GM23338 (cell line): ENCODE measurements at places on chromosomes 12 and 14.

DNA sequence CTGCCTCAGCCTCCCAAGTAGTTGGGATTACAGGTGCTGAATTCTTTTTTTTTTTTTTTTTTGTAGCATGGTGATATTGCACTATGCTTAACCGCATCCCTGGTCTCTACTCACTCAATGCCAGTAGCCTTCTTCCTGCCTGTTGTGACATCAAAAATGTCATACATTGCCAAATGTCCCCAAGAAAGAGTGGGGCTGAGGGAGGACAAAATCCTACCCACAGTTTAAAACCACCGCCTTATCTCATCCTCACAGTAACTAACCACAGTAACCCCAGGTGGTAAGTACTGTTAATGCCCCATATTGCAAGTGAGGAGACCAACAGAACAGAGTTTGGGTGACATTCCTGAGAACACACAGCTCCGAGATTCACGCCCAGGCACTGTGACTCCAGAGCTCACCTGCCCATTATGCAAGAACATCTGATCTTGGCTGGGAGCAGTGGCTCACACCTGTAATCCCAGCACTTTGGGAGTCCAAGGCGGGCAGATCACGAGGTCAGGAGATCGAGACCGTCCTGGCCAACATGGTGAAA lies 19.6 kb downstream of the MORN3 start:
- no peaks in the 10 kb centered on the region for H3K36me3 ChIP-seq
- no peaks in the 10 kb centered on the region for H3K27me3 ChIP-seq

DNA sequence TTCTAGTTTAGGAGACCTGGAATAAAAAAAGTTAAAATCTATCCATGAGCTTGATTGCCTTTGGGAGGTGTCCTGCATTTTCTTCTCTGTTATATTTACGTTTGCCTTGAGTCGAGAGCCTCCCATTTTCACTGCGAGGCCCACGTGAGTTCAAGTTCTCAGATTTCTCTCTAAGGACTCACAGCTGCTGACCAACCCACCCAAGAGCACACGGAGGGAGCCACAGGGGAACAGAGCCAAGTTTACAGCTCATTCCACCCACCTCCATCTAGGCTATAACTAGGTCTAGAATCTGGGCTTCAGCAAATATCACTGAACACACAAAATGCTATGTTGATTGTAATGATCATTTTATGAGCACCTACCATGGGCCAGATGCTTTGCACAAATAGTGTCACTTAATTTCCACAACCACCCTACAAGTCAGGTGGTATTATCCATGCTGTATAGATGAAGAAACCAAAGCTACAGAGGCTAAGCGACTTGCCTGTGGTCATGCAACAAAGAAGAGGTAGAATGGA lies 16.7 kb downstream of the ALDH1L2 start:
- H3K27me3 ChIP-seq = no peaks in the 10 kb centered on the region
- H3K4me1 ChIP-seq = no peaks in the 10 kb centered on the region
- H3K36me3 ChIP-seq = no peaks in the 10 kb centered on the region; the same call in 1 of the 2 replicates
- no peak for DNase-seq
- no peak overlapping the region for H3K27ac ChIP-seq

- no peak overlapping the region for H3K27ac ChIP-seq
- H3K27me3 ChIP-seq = no peaks in the 10 kb centered on the region
- no peak overlapping the region for H3K4me3 ChIP-seq
- DNase-seq = no peak
- peaks cover 6% of the 10 kb centered on the region; the same call in 1 of the 2 replicates for H3K36me3 ChIP-seq
These were observed 65.3 kb downstream of the IPO8 start for GRCh38 chr12:30630076-30630978.

GRCh38 chr12:119642986-119643385 lies 24.9 kb upstream of the PRKAB1 start:
- no peaks in the 10 kb centered on the region for H3K27me3 ChIP-seq
- no peak overlapping the region for H3K4me3 ChIP-seq
- H3K36me3 ChIP-seq = no peaks in the 10 kb centered on the region
- H3K27ac ChIP-seq = no peak overlapping the region
- no peaks in the 10 kb centered on the region for H3K4me1 ChIP-seq

GRCh38 chr14:56352999-56353398 lies 226.6 kb upstream of the TMEM260 start:
- H3K27ac ChIP-seq = no peak overlapping the region
- no peaks in the 10 kb centered on the region for H3K36me3 ChIP-seq
- DNase-seq = no peak
- no peaks in the 10 kb centered on the region for H3K4me1 ChIP-seq
- no peaks in the 10 kb centered on the region for H3K27me3 ChIP-seq

GRCh38 chr14:49768301-49769121 lies 558 bp downstream of the KLHDC2 start:
- H3K27ac ChIP-seq = peak overlapping the region; percentile 99
- DNase-seq = peak; percentile 67
- peaks cover 17% of the 10 kb centered on the region for H3K4me1 ChIP-seq
- no peaks in the 10 kb centered on the region for H3K36me3 ChIP-seq
- peak overlapping the region; percentile 99 for H3K4me3 ChIP-seq

- no peaks in the 10 kb centered on the region for H3K27me3 ChIP-seq
- no peak for DNase-seq
- H3K4me1 ChIP-seq = peaks cover 11% of the 10 kb centered on the region
- H3K4me3 ChIP-seq = no peak overlapping the region
These were observed 837.2 kb upstream of the FBXO33 start for GRCh38 chr14:40269436-40269835.

GRCh38 chr14:60254176-60254575 lies 5.2 kb downstream of the PPM1A start:
- H3K4me3 ChIP-seq = no peak overlapping the region
- 0 out of 2 replicates have a peak overlapping the region, but pooled peaks have one; percentile 0 for H3K27ac ChIP-seq
- no peaks in the 10 kb centered on the region for H3K36me3 ChIP-seq
- peaks cover 37% of the 10 kb centered on the region for H3K4me1 ChIP-seq
- no peak for DNase-seq

GRCh38 chr12:97456571-97457188 lies 5.9 kb upstream of the RMST start:
- no peak overlapping the region for H3K4me3 ChIP-seq
- peak; percentile 35 for DNase-seq
- H3K27me3 ChIP-seq = no peaks in the 10 kb centered on the region
- H3K27ac ChIP-seq = no peak overlapping the region

DNA sequence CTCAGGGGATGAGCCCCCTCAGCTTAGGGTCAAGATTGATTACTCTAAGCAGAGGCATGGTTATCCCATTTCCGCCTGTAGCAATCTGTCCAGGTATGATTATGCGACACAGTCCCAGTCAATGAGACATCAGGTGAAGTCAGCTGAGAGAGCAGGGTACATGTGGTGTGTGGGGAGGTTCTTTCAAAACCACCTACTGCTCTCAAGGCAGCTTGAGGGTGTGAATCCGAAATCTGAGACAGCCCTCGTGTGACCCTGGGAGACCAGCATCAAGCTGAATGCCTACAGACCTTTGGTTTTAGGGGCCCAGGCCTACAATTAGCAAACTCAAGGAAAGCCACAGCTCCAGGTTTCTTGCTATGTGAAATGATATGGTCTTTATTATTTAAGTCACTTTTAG lies 275.7 kb downstream of the ITPR2 start:
- no peak overlapping the region for H3K4me3 ChIP-seq
- H3K4me1 ChIP-seq = no peaks in the 10 kb centered on the region

GRCh38 chr14:68359837-68360552 lies 432.9 kb downstream of the ZFP36L1 start:
- no peaks in the 10 kb centered on the region for H3K27me3 ChIP-seq
- H3K36me3 ChIP-seq = no peaks in the 10 kb centered on the region
- H3K4me1 ChIP-seq = peaks cover 28% of the 10 kb centered on the region
- no peak overlapping the region; the same call in 1 of the 2 replicates for H3K27ac ChIP-seq

- H3K27ac ChIP-seq = no peak overlapping the region
- H3K27me3 ChIP-seq = no peaks in the 10 kb centered on the region
- H3K4me1 ChIP-seq = no peaks in the 10 kb centered on the region
These were observed 172.8 kb upstream of the KITLG start for GRCh38 chr12:88753066-88753465.

DNA sequence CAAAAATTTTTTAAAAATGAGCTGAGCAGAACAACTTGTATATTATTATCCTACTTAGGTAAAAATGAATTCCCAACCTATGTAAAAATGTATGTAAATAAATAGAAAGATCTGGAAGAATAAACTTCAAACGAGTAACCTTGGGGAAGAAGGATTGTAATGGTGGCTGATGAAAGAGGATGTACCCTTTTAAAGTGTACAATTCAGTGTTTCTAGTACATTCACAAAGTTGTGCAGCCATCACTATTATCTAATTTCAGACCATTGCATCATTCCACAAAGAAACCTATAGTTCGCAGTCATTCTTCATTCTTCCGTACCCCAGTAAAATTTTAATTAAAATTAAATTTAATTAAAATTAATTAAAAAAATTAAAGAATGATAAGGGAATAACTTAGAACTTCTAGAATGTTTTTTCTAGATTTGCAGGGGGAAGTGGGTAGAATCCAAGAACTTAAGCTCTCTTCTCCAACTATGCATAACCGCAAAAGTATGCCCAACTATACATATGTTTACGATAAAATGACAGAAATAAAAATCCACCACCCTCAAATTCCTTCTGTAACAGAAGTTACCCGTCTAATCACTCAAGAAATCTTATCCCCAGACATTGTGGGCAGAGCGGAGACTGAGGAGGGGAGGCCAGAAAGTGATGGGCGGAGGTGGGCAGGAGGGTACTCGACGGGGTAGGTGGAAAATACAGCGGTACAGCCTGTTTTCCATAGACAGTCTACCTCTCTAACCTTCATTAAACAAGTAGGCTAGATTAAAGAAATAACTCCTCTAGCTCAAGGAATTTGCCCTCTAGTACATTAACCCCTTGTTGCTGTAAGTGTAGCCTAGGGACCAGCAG lies 921 bp downstream of the DEPDC4 start:
- H3K36me3 ChIP-seq = no peaks in the 10 kb centered on the region
- DNase-seq = no peak
- H3K27ac ChIP-seq = peak overlapping the region; percentile 97
- peak overlapping the region; percentile 84 for H3K4me3 ChIP-seq
- no peaks in the 10 kb centered on the region for H3K27me3 ChIP-seq

DNA sequence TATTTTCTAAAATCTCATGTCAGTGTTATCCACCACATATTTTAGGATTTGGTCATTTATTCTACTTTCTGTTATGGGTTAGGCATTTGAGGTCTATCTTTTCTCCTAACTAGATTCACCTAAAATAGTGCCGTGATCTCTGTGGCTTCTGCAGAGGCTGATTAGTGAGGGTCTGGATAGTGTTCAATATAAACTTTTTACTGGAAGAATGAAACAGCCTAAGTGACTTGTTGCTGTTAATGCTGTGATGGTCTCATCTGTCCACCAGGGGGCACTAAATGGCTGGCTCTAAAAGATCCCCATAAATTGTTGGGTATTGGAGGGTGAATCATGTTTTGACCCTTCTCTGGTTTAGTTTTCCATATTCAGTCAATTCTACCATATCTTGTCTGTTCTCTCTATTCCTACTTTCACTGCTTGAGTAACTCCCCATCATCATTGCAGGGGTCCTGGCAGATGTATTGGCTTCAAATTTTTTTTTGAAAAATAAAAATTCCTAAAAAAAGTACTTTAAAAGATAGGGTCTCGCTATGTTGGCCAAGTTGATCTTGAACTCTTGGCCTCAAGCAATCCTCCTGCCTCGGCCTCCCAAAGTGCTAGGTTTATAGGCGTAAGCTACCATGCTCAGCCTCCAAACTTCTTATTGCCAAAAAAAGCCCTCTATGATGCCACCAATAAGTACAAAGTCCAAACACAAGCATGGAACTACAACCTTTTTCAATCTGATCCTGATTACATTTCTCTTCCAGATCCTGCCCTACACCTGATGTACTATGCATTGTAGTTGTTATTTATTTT lies 6.9 kb downstream of the PABPN1 start:
- peak; percentile 86 for DNase-seq
- no peaks in the 10 kb centered on the region; the same call in 1 of the 2 replicates for H3K4me1 ChIP-seq
- no peaks in the 10 kb centered on the region for H3K27me3 ChIP-seq
- H3K27ac ChIP-seq = no peak overlapping the region
- H3K36me3 ChIP-seq = peaks cover 22% of the 10 kb centered on the region

- H3K4me3 ChIP-seq = no peak overlapping the region
- DNase-seq = no peak
- no peak overlapping the region for H3K27ac ChIP-seq
- H3K4me1 ChIP-seq = no peaks in the 10 kb centered on the region; the same call in 1 of the 2 replicates
- no peaks in the 10 kb centered on the region for H3K27me3 ChIP-seq
These were observed 153.1 kb upstream of the RPH3A start for GRCh38 chr12:112638420-112638819.

- H3K4me3 ChIP-seq = no peak overlapping the region
- no peak for DNase-seq
- H3K27ac ChIP-seq = no peak overlapping the region
- peaks cover 6% of the 10 kb centered on the region; the same call in 1 of the 2 replicates for H3K4me1 ChIP-seq
These were observed 81.9 kb upstream of the REP15 start for GRCh38 chr12:27614386-27614785.

DNA sequence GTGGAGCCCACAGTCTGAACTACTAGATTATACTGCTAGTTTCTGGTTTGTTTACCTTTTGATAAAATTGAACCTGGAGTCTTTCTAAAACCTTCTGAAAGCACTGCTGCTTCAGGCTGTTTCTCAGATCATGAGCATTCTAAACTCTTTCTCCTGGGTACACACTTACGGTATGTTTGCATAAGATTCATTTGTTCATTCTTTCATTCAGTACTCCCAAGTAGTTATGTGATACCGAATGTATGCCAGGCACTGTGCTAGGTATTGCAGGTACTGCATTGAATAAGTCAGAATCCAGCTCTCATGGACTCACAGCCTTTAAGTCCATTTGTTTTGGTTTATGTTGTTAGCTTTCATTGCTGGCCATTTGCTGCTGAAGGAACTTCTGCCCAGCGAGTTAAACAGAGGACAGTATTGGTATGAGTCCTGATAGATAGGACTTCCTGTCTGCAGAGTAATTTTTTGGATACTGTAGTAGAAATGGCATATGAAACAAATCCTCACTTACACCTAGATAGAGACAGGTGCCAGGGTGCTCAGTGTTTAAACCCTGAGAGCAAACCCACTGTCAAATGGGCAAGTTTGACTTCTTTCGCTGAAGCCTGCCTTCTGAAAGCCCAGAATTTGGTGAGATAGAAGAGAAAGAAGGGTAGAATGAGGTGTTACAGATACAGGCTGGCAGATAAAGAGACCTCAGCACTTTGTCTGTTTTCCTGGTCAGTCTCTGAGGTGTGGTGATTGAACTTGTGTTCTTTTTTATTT lies 2.1 kb downstream of the SUSD6 start:
- peaks cover 16% of the 10 kb centered on the region for H3K4me1 ChIP-seq
- H3K4me3 ChIP-seq = peak overlapping the region; percentile 86; the same call in 1 of the 2 replicates
- H3K27me3 ChIP-seq = peaks cover 19% of the 10 kb centered on the region
- no peak for DNase-seq
- H3K36me3 ChIP-seq = no peaks in the 10 kb centered on the region

GRCh38 chr12:19915392-19916195 lies 452.7 kb upstream of the PDE3A start:
- H3K27me3 ChIP-seq = no peaks in the 10 kb centered on the region
- H3K27ac ChIP-seq = no peak overlapping the region
- H3K4me1 ChIP-seq = peaks cover 29% of the 10 kb centered on the region
- DNase-seq = peak; percentile 68
